NB4 (cell line): ENCODE measurements at places on chromosomes 2 and 18.

- DNase-seq: no peak
These were observed 154.0 kb downstream of the MAIP1 start for GRCh38 chr2:200109421-200109820.

- no peak for DNase-seq
These were observed 940.2 kb upstream of the FANCL start for GRCh38 chr2:59181347-59181746.

DNA sequence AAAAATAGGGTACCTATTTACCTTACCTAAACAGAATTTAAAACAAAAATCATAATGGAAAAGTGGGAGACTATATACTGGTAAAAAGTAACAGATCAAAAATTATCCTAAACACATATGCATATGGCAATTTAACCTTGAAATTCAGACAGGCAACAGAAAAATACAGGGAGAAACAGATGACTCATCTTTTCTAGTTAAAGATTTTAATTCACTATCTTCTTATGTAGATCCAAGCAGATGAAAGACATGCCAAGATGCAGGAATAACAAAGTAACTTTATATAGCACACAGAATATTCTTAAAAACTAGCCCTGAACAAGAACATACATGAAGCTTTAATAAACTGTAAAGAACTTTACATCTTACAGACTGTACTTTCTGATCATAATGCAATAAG is 30.9 kb downstream of the PRPF40A start:
- no peak for DNase-seq

GRCh38 chr2:36060133-36060532 is 295.4 kb upstream of the CRIM1 start:
- DNase-seq: no peak

- no peak for DNase-seq
These were observed 544.7 kb downstream of the PARD3B start for GRCh38 chr2:205089958-205090357.

- no peak for DNase-seq
These were observed 131.1 kb downstream of the ZBTB7C start for GRCh38 chr18:48278081-48278480.

DNA sequence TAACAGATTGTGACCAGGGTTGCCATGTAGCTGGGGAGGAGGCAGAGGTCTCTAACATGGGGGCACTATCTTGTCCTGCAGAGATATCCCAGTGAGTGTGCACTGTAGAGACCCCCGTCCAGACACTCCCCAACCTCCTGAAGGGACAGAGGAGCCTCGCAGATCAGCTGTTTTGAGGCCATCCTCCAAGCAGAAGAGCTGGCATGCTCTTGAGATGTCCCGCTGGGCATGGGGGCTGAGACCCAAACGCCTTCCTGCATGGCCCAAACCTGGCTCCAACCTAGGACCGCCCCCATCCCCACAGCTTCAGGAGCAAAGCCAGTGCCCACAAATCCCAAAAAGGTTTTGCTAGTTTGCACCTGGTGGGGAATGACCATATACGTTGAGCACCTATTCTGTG is 2.7 kb upstream of the SLC66A3 start:
- DNase-seq: no peak

DNA sequence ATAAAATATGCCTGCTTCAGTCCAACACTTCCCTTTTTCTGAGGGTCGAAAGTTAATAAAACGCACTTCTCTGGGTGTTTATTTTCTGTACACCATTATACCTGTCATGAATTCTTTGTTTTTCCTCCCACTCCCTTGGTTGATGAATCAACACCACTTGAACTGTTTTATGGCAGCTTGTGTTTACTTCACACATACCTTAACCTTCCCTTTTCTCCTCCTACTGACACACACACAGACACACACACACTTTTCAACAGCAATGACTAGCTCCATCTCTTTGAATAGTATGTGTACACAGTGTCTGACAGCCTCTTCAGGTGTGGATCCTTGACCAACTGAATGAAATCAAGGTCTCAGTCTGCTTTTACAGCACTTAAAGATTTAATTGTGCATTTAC is 91.3 kb downstream of the SATB2 start:
- DNase-seq: no peak
